CD4-positive, alpha-beta T cell treated with Interleukin-6 at 100 ng/mL for 8 hours (primary cell): ENCODE measurements at places on chromosomes 3 and 15.

- DNase-seq = peak; percentile 39
These were observed 16.0 kb upstream of the SRP14 start for GRCh38 chr15:40054855-40055575.

- peak; percentile 61 for DNase-seq
These were observed 156.7 kb upstream of the MEF2A start for GRCh38 chr15:99409097-99409473.

- DNase-seq = no peak
These were observed 256.2 kb upstream of the RARB start for GRCh38 chr3:25171897-25172296.

DNA sequence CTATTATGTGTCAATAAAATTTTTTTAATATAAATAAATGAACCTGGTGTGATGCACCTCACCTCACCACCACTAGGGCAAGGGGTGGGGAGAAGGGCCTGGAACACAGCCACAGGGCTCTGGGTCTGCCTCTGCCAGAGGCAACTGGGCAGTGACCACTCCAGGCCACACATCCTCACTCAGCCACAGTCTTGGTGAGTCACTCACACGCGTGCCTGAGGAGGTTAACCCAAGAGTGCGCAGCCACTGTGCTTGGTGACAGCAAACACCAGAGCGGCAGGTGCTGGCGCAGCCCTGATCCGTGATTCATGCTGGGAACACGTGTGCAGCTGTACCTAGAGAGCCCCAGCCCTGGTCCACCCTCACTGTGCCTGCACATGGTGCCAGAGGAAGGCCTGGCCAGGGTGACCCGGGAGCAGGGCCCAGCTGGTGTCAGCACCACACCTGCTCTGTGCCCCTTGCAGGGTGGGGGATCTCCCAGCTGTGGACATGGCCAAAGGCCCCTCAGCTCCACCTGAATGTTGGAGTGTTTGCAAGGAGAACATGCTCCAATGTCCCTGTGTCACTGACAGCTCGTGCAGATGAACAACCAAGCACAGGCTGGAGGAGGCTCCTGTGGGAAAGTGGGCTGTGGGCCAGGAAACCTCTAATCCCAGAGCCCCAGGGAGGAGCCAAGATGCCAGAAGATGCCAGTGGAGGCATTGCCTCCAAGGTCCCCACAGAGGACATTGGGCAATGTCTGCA, 2.1 kb downstream of the SLC41A3 start:
- DNase-seq = no peak

DNA sequence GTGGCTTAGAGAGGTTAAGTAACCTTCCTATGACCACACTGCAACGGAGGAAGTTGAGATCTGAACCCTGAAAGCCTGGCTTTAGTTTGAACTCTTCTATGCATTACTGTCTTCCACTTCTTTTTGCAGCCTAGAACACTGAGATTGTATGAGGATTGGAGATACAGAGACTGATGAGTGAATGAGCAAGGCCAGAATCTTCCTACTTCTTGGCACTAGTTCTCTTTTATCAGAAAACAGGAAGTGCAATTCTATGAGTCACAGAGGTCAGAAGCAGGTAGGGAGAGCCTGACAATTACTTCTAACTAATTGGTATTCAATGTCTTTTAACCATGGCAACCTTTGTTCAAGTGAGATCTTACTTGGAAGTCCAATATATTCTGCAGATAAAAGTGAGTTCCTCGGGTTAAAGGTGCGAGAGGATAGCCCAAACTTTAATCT, 219.0 kb downstream of the SHQ1 start:
- DNase-seq = no peak

DNA sequence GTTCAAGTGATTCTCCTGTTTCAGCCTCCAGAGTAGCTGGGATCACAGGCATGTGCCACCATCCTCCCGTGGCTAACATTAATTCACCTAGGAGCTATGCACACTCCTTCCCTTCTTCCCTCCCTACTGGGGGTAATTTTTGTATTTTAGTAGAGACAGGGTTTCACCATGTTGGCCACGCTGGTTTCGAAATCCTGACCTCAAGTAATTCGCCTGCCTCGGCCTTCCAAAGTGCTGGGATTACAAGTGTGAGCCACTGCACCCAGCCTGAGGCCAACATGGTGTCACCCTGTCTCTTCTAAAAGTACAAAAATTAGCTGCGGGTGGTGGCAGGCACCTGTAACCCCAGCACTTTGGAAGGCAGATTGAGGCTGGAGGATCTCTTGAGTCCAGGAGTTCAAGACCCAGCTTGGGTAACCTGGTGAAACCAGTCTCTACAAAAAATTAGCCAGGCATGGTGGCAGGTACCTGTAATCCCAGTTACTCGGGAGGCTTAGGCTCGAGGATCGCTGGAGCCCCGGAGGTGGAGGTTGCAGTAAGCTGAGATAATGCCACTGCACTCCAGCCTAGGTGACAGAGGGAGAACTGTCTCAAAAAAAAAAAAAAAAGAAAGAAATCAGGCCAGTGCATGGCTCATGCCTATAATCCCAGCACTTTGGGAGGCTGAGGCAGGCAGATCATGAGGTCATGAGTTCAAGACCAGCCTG, 6.1 kb downstream of the RNU5B-1 start:
- no peak for DNase-seq

DNA sequence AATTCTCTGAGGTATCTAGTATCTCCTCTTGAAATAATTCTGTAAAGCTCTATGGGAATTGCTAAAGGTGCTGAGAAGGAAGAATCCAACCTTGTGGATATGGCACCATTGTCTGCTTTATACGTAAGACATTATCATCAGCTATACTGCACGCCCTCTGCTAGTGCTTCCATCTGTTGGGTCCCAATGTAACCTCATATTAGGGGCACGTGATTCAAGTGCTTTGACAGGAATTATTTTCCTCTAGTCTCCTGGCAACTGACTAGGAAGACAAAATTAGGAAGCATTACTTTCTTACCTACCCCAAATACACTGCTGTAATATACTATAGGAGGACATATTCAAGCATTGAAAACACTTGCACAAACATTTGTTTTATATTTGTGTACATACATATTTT, 24.0 kb downstream of the COPS2 start:
- no peak for DNase-seq

- no peak for DNase-seq
These were observed 1120.0 kb downstream of the IGSF11 start for GRCh38 chr3:117914540-117915100.

- no peak for DNase-seq
These were observed 36.4 kb downstream of the ZNF710 start for GRCh38 chr15:90037511-90037860.

GRCh38 chr15:32838820-32839219, 121.0 kb downstream of the GREM1 start:
- no peak for DNase-seq
